ENCODE measurements at places on chromosomes 2 and 18. TPM values are rescaled to one million over a fixed set of nuclear protein-coding genes. Genes with fewer than 3 reads are reported as not detected.

The ABCG8 gene
- total RNA-seq, result not detected

The CXCR1 gene
- not detected for total RNA-seq

The BMP10 gene
- total RNA-seq, result not detected

The NUP35 gene
- total RNA-seq, result 11.1 TPM

The RAD51AP2 gene
- total RNA-seq, result not detected

The SLC5A6 gene
- total RNA-seq, result 24.6 TPM

The KYNU gene
- under 0.01 TPM for total RNA-seq

The RNU2-63P gene
- total RNA-seq, result not detected

The ASB18 gene
- not detected for total RNA-seq

- DNase-seq, result no peak
Observed at GRCh38 chr2:226794196-226794661, 5.4 kb downstream of the IRS1 start.

DNA sequence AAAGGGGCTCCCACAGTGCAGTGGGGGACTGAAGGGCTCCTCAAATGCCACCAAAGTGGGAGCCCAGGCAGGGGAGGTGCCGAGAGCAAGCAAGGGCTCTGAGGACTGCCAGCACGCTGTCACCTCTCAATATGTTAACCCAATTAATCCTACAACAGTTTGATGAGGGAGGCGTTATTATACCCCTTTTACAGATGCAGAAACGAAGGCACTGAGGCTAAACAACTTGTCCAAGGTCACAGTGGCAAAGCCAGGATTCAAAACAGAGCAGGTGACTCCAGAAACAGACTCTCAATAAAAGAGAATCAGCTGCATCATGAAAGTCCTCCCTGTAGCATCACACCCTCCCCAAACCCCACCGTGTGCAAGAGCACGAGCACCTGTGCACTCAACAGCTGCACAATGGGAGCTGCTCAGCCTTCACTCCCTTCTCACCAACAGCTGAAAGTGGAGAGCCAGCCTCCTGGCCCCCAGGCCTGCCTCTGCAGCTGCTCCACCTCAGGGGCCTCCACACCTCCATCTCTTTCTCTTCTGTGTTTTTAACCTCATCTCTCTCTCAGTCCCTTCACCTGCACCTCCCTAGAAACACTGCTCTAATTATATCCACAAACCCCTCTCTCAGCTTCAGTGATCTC is 8.1 kb downstream of the NPC1 start:
- no peak for DNase-seq

DNA sequence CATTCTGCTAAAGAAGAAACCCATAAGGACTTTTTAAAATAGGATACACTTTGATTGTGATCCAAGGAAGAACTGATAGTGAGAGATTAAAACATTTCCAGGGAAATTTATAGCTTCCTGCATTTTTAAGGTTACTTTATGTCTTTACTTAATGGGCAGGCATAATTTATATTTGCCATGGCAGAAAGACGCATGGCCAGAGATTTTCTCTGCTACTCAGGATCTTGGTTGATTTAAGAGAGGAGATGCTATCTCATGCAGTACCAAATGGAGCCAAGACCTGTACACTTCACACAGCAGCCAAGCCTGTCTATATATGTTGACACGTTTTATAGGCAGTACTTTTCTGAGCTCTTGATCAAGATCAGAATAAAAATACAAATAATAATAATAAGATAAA is 60.9 kb upstream of the NT5C1B start:
- DNase-seq, result no peak

- no peak for DNase-seq
Observed at GRCh38 chr2:189601043-189601442, 20.5 kb upstream of the SLC40A1 start.

DNA sequence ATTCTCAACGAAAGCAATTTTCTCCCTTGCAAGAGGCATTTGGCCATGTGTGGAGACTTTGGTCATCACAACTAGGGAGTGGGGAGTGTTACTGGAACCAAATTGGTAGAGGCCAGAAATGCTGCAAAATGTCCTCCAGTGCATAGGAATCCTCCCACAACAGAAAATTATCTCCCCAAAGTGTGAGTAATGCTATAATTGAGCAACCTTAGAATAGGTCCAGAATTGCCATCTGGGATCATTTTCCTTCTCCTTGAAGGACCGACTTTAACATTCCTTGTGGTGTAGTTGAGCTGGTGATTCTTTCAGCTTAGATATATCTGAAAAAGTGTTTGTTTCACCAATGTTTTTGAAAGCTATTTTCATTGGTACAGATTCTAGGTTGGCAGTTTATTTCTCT is 111.2 kb upstream of the SMIM21 start:
- no peak for DNase-seq

DNA sequence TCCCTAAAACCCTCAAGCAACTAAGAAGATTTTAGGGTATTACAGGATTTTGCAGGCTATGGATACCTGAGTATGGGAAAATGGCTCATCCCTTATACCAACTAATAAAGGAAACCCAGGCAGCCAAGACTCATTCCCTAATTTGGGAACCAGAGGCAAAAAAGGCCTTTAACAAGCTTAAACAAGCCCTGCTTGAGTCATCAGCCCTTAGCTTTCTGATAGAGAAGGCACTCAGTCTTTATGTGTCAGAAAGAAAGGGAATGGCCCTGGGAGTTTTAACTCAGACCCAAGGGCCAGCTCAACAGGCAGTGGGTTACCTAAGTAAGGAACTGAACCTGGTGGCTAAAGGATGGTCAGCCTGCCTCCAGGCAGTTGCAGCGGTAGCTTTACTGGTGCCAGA is 96.9 kb upstream of the RMP24 start:
- no peak for DNase-seq

DNA sequence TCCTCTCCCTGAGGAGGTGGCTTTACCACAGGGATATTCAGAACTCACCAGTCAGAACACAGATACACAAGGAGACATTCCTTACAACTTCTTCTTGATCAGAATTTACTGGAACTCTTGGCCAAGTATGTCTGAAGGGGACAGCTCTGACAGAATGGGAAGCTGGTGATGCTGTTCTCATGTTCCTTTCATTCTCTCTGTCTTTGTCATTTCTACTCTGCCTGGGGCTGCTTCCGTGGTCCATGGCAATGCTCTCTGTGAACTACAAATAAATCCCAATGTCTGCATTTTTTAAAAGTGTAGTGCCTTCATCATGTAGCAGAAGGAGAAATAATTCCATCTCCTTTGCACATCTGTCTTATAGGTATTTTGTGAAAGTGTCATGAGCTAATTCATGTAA is 730.3 kb downstream of the CNTNAP5 start:
- DNase-seq, result no peak

- DNase-seq, result no peak
Observed at GRCh38 chr2:19739256-19739655, 162.5 kb downstream of the TTC32 start.

DNA sequence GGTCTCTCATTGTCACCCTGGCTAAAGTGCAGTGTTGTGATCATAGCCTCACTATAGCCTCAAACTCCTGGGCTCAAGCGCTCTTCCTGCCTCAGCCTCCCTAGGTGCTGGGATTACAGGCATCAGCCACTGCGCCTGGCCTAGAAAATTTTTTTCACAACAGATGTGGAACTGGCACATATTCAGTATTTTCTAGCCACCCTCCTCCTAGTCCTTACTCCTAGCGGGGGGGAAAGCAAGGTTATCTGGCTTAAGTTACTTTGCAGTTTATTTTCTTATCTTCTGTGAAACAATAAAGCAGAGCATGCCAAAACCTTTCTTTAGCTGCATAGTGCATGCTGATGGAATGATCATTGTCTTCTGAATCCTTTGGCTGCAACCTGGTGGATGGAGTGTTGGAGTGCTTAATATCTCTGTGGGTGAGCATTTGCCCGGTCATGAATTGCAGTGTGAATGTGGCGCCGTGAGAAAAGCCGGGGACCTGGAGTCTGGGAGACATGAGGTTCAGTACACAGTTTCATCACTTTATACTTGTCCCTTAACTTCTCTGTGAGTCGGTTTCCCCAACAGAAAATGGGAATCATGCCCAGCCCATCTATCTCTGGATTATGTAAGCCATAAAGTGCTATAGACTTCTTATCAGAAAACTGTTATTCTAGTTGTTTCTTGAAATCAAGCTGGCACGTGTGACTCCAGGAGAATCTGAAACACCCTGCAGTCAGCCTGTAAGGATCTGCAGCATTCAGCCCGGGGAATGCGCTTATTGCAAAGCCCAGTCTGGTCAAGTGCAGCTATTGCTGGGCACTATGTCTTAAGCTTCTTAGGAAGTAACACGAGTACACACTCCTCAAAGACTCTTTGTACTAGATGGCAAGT is 38.2 kb upstream of the MAP3K20 start:
- no peak for DNase-seq

GRCh38 chr2:216632952-216633615 is at the start of gene IGFBP2:
IGFBP2 (plus strand) TSS chr2:216633420; CDS start chr2:216633524, 104 bp downstream.
- no peak for DNase-seq

GRCh38 chr2:223270548-223270947 is 218.6 kb downstream of the KCNE4 start:
- DNase-seq, result no peak

DNA sequence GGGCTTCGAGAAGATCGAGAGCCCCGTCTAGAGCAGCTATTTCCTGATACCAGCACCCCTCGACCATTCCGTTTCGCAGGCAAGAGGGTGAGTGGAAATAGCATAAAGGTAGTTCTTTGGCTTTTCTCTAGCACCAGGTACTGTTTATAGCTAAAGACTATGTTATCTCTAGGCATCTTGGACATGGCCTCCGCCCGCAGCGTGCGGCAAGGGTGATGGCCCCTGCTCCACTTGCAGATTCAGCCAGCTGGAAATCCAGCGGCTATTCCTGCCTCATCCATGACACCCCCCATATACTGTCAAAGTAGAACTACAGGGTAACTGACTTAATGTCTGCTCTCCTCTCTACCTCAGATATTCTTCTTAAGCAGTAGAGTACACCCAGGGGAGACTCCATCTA is 3.3 kb downstream of the AGBL5 start:
- DNase-seq, result no peak

GRCh38 chr18:76938619-76939018 is 116.3 kb downstream of the ZNF236 start:
- DNase-seq, result no peak

GRCh38 chr2:46200861-46201605 is 96.2 kb upstream of the EPAS1 start:
- DNase-seq, result no peak

GRCh38 chr2:206867006-206867405 is 72.3 kb upstream of the CPO start:
- no peak for DNase-seq

DNA sequence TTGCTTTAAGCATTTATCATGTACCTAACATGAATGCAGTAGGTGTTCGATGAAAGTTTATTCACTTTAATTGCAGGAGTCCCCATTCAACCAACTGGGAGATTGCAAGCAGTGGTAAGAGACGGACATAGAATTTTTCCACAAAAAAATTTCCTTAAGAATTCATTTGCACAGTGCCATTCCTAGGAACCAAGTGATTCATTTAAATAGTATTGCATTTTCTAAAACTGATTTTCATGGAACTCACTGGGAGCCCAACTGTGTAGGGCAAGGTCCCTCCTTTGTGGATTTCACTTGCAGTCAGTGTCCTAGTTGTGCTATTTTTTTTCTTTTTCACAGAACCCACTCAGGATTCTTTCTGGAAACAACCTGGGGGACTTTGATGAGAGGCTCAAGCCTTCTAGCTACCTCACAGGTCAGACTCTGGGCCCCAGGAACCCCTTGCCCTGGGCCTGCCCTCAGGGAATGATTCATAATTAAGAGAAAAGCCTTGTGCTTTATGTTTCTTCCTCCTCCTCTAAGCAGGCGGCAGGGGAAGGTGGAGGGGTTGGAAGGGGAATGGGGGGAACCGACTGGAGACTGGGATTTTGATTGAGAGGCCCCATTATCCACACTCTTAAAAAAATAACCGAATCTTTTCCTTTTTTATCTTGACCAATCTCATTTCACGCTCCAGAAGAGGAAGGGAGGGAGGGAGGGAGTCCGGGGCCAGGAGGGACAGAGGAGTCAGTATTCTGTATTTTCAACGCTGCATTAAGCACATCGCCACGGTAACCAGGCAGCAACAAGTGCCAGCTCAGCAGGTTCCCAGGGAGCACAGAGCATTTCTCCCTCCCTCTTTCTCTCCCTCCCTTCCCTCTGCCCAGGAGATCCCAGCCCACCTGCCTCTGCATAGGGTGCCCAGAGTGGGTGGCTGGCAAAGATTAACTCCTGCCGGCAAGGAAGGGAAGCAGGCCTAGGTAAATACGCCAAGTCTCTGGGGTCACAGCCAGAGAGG is 51.8 kb downstream of the PSD4 start:
- no peak for DNase-seq

GRCh38 chr2:112173646-112174319 is 35.6 kb downstream of the FBLN7 start:
- no peak for DNase-seq

DNA sequence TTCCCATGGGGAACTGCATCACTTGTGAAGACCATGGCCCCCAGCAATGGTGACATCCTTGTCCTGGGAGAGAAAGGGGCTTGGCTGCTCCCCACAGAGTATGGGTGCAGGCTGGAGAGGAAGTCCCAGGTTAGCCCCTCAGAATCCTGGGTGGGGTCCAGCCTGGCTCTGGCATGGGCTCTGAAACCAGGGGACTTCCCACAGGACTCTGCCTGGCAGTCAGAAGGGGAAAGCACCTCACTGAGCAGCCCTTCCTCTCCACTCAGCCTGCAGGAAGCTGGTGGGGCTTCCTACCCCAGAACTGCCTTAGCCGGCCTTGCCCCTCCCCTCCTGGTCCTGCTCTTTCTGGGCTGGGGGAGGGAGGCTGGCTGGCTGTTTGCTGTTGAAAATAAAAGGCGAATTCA is 3.7 kb downstream of the NEURL3 start:
- no peak for DNase-seq

GRCh38 chr2:240818293-240819125 is 1.5 kb downstream of the KIF1A start:
- no peak for DNase-seq

- no peak for DNase-seq
Observed at GRCh38 chr2:8376603-8377410, 305.0 kb upstream of the ID2 start.

DNA sequence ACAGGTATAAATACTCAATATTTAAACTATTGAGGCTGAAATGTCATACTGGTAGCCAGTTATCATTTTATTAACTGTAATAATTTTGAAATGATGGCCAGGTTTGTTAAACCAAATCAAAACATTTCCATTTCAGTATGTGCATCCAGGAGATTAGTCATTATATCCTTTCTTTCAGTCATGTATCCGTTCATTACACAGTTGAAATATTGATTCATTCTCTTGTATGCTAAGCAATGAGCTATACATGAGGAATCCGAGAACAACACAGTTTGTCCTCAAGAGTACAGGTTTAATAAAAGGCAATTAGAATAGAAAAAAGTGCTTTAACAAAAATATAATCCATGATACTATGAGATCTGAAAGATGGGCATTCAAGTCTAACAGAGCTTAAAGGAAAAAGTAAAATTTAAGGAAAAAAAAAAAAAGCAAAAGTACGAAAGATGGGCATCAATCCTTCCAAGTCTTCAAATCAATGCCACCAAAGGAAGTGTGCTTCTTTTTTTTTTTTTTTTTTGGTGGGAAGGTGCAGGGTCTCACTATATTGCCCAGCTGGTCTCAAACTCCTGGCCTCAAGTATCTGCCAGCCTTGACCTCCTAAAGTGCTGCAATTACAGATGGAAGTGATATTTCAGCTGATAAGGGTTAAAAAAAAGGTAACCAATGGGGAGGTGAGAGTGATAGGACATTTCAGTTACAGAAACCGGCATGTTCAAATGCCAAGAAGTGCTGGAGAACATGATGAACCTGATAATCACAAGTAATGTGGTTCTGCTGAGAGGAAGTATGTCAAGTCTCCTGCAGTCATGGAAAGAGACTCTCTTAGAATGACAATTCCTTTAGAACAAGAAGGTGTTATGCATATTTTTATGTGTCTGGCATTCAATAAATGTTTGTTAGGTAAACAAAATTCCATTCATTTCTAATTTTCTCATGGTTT is 35.8 kb downstream of the PUM2 start:
- DNase-seq, result peak; percentile 23
